ENCODE measurements at places on chromosomes 3 and 15.

DNA sequence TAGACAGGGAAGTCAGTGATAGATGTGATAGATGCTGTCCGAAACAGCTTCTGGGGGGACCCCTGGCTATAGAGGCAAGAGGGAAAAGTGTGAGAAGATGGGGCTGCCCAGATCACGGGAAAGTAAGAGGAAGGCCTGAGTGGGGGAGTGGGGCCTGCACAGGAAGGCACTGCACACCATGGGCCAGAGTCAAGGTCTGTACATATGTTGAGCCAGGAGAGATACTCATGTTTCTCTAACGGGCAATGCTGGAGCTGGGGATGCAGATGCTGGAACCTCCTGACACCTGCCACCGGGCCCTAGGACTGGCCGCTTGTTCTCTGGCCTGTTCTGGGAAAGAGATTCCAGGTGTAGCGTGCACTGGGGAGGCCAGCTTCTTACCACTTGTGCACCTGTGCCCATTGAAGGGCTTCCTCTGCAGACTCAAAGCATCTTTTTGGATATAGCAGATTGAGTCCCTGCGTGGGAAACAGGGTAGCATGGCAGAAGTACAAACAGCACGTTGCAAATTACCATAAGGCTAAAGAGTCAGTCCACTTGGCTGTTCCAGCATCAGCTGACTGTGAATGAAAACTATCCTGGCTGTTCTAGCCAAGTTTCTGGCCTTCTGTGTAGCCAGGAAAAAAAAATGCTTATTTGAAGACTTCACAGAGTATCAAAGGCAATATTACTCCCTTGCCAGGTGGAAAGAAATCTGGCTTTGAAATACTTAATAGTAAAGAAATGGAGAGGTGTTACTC, 77.1 kb upstream of the GSK3B start:
- DNase-seq: peak; percentile 55

GRCh38 chr3:78562328-78562727, 1205.5 kb downstream of the ROBO1 start:
- DNase-seq: no peak

GRCh38 chr15:44414001-44414400, 13.4 kb upstream of the CTDSPL2 start:
- DNase-seq: no peak

- no peak for DNase-seq
Measured at GRCh38 chr3:7576071-7576470, 715.2 kb downstream of the GRM7 start.

- no peak for DNase-seq
Measured at GRCh38 chr3:166005126-166005525, 167.9 kb upstream of the BCHE start.

Measured in NCI-H1105 (cell line).